ENCODE measurements at places on chromosomes 5 and 9.

DNA sequence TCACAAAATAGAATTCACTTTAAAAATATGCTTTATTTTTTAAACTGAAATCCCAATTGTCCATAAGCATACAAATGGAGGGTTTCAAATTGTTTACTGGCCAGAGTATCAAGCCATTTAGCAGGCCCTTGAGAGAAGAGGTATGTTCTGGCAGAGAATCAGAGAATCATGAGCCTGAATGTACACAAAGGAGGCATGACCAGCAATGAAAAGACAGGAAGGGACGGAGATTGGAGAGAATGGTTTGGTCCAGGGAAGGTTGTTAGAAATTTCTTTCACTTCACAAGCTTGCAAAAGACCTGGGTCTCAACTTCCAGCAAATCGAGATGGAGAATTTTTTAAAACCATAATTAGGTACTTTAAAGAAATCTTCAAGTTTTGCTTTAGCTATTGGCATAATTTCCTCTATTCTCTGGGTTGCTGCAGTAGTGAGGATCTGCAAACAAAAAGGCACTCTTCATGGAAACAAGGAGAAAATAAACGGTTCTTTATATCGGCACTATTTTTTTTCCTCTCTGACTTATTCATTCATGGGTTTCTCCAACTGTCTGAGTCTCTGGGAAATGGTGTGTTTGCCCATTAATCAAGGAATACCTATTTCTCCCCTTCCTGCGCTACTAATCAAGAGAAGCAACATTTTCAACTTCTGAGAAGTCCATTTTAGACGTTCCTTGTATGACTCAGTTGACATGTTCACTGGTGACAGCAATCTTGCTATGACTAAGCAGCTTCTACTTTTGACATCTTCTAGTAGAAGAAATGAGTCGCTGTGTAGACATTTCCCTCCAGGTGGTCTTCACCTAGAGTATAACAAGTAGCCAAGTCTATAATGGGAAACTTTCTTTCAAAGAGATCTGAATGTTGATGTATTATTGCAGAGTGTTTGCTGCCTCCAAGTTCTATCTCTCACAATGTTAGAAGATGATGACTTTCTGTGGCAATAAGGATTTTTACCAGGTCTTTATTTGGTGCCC is 23.1 kb upstream of the ERCC6L2 start:
- DNase-seq, result no peak

DNA sequence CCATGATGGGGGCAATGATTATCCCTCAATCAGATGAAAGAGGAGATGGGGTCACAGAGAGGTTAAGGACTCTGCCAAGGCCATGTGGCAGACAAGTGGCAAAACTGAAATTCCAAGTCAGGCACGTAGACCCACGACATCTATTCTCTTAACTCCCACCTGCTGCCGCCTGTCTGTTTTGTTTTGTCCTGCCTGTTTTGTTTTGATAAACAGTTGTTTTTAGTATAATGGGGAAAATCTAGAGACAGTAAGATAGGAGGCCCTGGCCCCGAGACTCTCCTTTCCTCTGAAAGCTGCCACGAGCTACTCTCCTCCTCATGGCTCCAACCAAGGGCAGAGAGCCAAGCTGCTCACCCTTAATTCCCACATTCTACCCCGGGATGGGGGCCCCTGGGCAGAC is 4.9 kb downstream of the FSTL4 start:
- DNase-seq, result no peak

DNA sequence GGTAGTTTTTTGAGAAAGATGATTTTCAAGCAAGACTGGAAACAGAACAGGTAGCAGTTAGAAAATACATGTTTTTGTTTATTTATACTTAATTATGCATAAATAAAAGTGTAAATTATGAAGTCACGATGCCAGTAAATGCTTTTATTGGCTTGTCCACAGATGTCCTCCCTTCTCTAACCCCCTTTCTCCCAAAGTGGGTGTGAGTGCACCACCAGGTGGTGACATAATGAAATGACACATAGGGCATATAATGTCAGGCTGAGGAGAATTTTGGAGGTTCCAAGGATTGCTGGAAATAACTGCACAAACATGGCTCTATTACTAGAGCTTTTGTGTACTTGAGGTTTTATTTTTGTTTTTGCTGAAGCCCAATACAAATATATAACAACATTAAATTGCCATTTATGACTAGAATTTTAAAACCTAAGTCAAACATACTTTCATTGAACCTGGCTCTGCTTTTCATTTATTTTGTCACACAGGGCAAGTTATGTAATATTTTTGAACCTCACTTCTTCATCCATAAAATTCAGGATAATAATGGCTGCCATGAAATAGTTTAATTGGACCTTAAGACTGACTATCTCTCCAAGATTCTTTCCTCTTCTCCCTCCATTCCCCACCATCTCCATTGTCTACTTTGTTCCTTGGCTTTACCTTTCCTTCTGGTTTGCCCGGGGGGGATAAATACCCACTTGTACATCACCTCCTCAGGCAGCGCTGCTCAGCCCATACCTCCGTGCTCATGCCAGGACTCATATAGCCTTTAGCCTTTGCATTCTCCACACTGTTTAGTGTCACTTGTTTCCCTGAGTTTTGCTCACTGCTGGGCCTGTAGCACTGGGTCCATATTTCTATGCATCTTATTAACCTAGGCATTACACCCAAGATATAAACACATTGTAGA is 168.8 kb downstream of the PDE4D start:
- DNase-seq, result no peak

DNA sequence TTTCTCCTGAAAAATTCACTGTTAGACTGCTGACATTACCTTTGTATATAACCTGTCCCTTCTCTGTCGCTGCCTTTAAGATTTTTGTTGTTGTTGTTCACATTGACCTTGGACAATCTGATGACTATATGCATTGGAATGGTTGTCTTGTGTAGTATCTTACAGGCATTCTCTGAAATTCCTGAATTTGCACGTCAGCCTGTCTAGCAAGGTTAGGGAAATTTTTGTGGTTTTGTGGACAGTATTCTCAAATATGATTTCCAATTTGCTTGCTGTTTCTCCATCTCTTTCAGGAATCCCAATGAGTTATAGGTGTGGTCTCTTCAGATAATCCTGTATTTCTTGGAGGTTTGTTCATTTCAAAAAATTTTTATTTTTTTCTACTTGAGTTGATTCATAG is 140.8 kb downstream of the PRR16 start:
- DNase-seq, result no peak

DNA sequence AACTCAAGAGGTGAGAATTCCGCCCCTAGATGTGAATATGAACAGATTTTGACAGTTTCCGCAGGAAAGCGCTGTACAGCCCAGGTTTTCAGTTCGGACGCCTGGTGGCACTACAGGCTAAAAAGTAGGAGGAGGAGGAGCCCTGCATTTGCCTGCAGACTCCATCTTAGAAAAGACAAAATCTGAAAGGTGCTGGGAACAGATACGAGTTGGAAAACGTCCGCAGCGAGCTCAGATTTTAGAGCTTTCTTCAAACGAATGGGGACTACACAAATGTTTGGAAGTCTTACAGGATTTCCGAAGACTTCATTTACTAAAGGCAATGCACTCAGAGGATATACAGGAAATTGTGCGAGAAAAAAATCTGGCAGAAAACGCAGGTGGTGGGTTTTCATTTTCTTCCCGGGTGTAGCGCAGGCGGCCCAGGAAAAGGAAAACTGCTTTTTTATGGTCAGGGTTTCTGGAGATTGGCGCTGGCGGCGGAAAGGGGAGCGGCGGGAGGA is 9.9 kb upstream of the PCDHB2 start:
- no peak for DNase-seq

DNA sequence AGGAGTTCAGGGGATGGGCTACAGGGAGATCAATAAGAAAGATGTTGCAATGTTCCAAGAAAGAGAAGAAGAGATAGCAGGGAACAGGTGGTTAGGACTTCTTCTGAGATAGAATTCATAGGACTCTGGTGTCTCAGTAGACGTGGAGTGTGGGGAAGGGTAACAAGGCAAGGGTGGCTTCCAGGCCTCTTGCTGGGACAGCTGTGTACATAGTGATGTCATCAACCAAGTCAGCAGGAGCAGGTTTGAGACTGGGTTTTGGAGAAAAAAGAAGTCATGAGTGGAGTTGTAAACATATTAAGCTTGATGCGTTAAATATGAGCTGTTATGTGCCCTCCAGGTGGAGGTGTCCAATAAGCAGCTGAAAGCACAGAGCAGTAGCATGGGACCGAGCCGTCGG is 211.8 kb upstream of the RASEF start:
- no peak for DNase-seq

DNA sequence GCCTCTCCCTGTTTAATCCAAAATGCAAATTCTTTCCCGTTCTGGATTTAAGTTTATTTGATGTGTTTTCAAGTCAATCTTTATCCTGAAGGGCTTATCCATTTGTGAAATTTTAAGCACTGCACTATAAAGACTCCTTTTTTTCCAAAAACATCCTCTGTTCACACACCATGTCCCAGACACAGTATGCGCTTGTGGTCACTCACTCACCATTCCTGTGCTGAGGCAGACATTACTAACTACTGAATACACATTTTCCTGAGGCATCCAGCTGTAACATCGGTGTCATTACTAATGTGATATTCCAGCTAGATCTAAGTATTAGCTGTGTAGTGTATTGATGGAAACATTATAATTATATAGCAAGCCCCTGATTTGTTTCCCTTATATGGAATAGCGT is 298.4 kb downstream of the KCTD16 start:
- DNase-seq, result no peak

- no peak for DNase-seq
These were observed 429.0 kb downstream of the ZNF608 start for GRCh38 chr5:124317451-124317850.

- DNase-seq, result no peak
These were observed 164.6 kb downstream of the MAT2B start for GRCh38 chr5:163670036-163670435.

DNA sequence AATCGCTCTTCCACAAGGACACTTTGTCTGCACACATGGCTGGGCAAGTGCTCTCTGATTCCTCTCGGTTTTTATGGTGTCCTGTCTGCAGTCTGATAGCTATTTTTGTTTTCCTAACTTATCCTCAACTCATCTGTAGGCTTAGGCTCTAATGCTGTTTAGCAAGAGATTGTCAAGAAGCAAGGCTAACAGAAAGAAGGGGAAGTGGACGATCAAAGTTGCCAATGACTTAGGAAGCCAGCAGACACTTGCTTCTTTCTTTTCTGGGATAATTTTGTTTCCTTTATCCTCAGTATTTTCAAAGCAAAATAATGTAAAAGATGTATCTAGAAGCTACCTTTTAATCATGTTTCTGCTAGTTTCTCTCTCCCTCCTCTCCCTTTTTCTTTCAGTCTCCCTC is 130.7 kb downstream of the PRKACG start:
- no peak for DNase-seq

GRCh38 chr9:18748251-18748701 is 274.3 kb downstream of the ADAMTSL1 start:
- no peak for DNase-seq

- no peak for DNase-seq
These were observed 137.5 kb downstream of the AP3B1 start for GRCh38 chr5:78157001-78157400.

DNA sequence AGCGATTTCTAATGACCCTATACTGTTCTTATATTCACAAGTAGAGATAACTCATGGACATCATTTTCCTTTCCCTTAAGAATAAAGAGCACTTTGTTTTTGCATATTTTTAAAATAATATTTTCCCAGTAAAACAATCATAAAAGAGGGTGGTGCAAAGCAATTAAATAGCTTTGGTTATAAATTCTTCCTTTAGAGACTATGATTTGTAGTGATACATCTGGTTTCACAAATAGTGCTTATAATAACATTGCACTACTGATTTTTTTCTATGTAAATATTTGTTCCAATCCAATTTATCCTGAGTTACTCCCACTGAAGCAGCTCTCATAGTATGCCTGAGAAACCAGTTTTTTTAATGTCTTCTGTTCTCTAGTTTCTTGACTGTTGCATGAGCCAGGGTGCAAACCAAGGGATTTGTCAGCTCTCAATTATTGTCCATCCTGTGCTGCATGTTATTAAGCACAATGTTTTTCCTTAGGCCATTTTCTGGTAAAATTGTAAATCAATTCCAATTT is 74.7 kb downstream of the LURAP1L start:
- DNase-seq, result no peak

DNA sequence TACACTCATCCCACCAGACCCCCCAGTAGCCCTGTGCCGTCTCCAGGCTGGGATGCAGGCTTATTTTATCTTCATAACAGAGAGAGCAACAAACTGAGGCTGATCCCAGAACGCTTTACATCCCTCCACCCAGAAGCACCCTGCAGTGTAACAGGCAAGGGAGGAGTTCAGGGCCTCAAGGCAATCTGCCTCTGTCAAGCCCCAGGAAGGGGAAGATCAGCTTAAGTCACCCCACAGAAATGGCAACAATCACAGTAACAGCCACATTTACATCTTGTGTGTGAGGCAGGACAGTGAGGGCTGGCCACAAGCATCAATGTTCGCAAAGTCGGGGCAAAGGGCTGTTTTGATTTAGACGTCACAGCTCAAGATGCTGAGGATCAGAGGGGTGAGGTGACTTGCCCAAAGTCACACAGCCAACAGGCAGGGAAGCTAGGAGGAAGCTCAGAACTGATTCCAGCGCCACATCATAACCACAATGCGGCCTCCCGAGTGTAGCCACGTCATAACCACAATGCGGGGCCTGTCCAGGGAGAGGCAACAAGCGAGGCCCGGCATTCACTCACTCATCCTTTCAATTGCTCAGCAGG is 14.4 kb downstream of the STK10 start:
- DNase-seq, result no peak
